NAMALWA (cell line): ENCODE measurements at places on chromosomes 7 and 10.

DNA sequence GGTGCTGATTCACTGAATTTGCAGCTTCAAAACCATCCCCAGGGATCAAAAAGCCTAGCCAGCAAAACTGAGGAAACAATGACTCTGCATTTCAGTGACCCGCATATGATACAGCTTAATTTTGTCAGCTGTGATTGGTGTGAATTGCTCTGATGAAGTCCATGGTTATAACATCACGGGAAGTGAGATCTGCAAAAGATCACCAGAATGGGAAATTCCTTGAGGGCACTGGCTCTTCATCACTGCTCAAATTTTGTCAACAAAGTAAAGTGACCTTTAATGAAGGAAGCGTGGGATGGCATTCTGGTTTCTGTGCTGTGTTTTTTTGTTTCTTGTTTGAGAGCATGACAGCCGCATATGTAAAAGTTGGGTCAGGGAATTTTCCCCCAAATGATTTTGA lies 745.9 kb downstream of the GATA3 start:
- no peak for DNase-seq

DNA sequence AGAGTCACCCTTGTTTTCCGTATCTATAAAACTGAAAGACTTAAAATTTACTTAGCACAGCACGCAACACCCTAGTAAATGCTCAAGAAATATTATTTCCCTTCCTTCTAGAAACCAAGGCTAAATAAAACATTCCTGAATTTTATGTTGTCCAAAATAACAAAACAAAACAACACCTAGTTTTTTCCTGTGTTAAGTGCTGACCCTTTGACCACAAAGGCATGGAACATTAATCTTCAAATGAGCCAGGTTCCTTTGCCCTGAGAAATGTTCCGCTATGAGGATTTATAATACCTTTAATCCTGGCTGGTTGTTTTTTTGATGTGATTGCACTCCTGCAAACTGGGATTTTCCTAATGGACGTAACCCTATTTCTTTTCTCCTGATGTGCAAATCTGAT lies 29.0 kb upstream of the DGKI start:
- DNase-seq: no peak

- DNase-seq: no peak
Observed at GRCh38 chr7:135275971-135276580, 42.4 kb downstream of the STRA8 start.

DNA sequence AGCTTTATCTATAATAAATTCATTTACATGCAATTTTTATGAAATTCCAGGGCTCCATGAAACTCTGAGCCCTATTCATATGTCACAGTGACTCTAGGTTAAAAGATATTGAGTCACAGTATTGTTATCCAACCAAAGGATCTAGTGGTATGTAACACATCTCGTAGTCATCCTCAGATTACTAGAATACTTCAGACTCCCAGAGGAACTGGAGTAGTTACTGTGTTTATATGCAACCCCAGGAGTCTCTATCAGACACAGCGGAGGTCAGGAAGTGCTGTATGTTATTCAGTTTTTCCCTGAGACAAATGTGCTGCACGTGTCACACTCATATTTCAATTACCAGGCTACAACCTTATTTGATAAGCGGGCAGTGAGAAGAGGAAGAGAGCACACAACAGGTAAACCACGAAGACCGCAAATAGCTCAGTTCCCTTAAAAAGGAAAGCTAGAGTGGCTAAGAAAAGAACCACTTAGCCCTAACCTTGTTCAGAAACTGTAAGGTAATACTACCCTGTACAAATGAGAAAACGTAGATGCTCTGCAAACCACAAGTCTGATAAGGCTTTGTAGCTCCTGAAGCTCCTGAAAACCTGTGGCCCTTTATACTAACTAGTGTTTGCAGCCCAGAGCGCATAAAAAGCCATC lies 114.0 kb upstream of the CNTNAP2 start:
- peak; percentile 40 for DNase-seq

DNA sequence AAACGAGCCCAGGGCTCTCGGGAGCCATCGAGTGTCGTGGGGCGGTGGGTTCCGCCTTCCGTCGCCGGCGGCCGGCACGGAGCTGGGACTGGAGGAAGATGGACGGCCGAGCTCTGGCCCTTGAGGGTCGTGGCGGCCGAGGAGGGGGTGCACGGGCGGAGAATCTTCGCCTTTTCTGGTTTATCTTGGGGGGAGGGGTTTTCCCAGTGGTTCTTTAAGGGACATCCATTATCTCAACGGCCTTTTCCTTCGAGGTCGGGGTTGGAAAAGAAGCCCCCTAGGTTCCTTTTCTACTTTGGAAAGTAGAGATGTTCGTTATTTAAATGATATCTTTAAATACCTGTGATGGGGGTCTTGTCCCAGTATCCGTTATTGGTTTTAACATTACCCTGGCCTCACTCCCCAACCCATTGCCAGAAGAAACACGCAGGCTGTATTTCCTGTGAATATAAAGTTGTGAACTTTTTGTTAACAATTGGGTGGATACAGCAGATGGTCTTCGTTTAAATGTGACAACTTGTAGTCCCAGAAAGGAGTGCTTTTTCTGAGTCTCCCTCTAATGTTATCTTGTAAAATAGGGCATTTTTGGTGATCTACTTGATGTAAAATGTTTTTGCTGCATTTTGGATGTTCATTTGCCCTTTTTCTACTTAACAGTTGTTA lies 765 bp downstream of the CCAR1 start:
- peak; percentile 22 for DNase-seq

DNA sequence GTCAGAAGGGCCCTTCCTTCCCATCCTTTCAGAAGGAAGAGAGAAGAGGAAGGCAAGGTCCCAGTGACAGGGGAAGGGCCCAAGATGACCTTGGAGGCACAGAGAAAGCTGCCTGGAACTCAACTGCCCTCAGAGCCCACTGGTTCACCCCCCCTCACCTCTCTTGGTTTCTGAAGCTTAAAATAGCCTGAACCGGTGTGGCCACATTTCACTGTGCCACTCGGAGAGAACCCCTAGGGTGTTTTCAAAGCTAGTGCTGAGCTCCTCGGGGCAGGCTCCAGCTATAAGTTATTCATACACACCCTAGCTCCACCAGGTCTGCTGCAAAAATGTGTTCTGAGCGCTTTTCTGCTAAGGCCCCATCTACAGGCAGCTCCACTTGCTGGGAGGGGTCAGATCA lies 60.9 kb upstream of the ADRB1 start:
- DNase-seq: no peak

- no peak for DNase-seq
Observed at GRCh38 chr7:87187120-87187519, 32.4 kb downstream of the TMEM243 start.

GRCh38 chr7:1678081-1678543 lies 8.0 kb downstream of the ELFN1 start:
- no peak for DNase-seq

GRCh38 chr7:19752020-19752419 lies 21.4 kb downstream of the TMEM196 start:
- no peak for DNase-seq
